GM04503 (cell line): ENCODE measurements at places on chromosomes 11 and 22.

DNA sequence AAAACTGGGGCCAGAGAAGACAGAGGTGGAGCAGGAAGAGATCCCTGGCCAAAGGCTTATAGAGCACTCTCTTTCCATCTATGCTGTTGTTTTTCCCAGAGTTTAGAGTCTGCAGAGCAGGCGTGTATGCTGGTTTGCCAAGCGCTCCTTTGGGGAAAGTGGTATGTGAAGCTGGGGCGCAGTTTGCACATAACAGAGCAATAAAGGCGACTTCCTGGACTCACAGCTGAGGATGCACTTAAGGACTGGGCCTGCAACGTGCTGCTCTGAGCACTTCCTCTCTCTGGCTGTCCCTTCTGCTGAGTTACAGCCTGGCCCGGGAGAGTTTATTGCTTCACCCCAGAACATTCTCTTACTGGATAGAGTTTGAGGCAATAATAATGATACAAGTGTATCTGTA, 41.7 kb downstream of the THAP12 start:
- peak; percentile 82 for DNase-seq

DNA sequence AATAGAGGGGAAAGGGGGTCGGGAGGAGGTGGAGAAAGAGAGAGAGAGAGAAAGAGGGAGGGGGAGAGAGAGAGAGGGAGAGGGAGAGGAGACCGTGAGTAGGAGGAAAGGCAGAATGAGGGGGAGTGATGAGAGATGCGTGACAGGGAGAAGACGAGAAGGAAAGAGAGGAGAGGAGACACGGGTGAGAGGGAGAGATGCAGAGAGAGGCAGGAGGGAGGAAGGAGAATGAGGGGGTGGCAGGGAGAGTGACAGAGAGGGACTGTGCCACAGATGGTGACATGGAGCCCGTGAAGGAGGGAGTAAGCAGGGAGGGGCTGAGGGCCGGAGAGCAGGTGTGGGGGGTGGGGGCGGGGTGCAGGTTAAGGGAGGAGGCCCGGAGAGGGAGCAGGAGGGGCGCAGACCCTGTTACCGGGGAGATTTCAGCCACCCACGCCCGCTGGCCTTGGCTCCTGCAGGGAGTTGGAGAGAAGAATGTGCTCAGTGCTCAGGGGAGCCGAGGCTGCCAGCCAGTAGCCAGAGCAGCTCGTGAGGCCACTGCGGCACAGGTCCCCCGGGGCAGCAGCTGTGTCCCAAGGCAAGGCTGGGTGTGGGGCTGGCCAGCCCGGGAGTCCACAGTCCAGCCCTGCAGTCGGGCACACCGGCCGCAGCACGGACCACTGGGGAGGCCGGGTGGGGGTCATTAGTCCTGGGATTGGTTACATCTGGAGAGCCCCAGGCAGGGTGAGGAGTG, at the start of gene SSTR3:
Gene SSTR3 (minus strand): TSS at position 304 of the 733 bp plus-strand sequence. CDS start 4,674 bp downstream, outside the sequence.
- no peak for DNase-seq

DNA sequence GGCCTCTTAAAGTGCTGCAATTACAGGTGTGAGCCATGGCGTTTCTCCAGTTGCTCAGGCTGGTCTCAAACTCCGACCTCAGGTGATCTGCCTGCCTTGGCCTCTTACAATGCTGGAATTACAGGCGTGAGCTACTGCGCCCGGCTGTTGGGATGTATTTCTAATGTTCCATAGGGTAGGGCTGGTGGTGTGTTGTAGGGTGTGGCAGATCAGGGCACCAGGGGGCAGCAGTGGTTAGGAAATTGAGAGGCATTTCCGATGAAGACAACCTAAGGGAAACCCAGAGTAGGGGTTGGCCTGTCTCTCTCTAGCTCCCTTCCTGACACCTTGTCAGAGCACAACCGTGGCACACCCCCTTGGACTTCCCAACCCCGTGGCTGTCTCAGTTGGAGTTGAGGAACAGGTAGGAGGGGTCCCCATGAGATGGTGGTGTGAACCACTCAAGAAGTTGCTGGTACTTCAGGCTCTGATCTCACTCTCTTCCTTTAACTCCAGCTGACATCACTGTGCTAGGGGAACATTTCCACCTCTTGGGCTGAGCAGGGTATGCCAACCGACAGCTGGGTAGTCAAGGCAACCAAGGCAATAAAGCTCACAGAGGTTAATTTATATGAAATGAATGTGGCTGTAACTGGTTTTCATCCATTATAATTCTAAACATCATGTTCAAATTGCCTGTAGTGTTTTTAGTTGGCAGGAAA, 33.0 kb downstream of the YWHAH start:
- DNase-seq: no peak

DNA sequence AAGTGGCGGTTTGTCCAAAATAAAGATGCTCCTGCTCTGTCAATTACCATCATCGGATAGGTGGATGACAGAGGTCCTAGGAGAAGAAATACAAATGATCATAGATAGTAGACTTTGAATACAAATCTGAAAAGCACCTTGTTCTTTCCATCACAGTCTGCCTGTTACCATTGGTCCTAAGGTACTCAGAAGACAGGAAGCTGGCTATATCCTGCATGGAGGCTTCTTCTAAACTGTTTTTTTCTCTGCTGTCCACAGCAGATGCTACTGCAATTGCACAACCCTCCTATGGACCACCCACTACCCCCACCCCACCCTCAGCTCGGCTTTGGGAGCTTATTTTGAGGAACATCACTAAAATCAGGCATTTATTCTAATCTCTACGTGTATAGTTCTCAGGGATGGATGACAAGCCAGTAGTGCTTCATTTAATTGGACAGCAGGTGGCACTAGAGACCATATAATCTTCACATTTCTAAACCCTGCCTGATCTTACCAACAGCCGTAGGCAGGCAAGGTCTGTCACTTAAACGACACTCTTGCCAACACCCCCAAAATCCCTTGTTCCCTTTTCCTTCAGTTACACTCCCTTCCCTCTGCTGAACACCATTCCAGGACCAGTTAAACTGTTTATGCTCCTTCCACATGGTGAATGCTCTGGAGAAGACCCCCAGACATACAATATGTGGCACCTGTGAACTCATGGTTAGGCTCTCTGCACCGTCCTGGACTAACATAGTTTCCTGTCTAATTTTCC, 6.6 kb upstream of the PTS start:
- DNase-seq: no peak

GRCh38 chr11:102467080-102467708, 14.6 kb upstream of the TMEM123 start:
- DNase-seq: no peak
